Omental fat pad (tissue), 4 donors: ENCODE measurements at places on chromosomes 5 and 9. TPM values are rescaled to one million over a fixed set of nuclear protein-coding genes. Genes with fewer than 3 reads are reported as not detected.

BTNL3 gene
- total RNA-seq: not detected

GPSM1 gene
- total RNA-seq: 5.7 TPM

PCDHA3 gene
- 0.48 TPM for total RNA-seq

TSSK1B gene
- total RNA-seq: not detected

SPATA31D4 gene
- not detected for total RNA-seq

CCNJL gene
- total RNA-seq: 5.4 TPM

OR1J1 gene
- total RNA-seq: not detected

CCDC192 gene
- total RNA-seq: not detected

ROR2 gene
- 32.2 TPM for total RNA-seq

SHLD3 gene
- 2.8 TPM for total RNA-seq

CCL27 gene
- total RNA-seq: not detected

SELENOP gene
- total RNA-seq: 1,212 TPM

CYSRT1 gene
- 0.36 TPM for total RNA-seq

ARL14EPL gene
- not detected for total RNA-seq

SPACA9 gene
- total RNA-seq: 2.9 TPM

ANKRD31 gene
- total RNA-seq: 0.38 TPM

SLC34A3 gene
- not detected for total RNA-seq

RNF183 gene
- 0.19 TPM for total RNA-seq

DOCK2 gene
- 28.4 TPM for total RNA-seq

IFNA2 gene
- total RNA-seq: not detected

ADCY2 gene
- 2.4 TPM for total RNA-seq

TICAM2 gene
- 1.2 TPM for total RNA-seq

B4GALT7 gene
- 19.5 TPM for total RNA-seq

DMGDH gene
- total RNA-seq: 13.9 TPM

MGAT1 gene
- total RNA-seq: 277 TPM

FAM163B gene
- total RNA-seq: not detected

TMEM174 gene
- not detected for total RNA-seq

LRRC70 gene
- 18.4 TPM for total RNA-seq

PITX1 gene
- 3.7 TPM for total RNA-seq

KCNT1 gene
- total RNA-seq: 0.24 TPM

IFNA13 gene
- not detected for total RNA-seq

TRIM36 gene
- total RNA-seq: 0.46 TPM

CLIC3 gene
- total RNA-seq: 0.95 TPM

DOCK8 gene
- total RNA-seq: 18.1 TPM

LRRC26 gene
- not detected for total RNA-seq

SLC23A1 gene
- total RNA-seq: not detected

NHP2 gene
- total RNA-seq: 209 TPM

ADRB2 gene
- 32.1 TPM for total RNA-seq

TEX48 gene
- total RNA-seq: not detected

NMUR2 gene
- total RNA-seq: not detected
